ENCODE measurements at places on chromosomes 4 and X.

GRCh38 chrX:49257074-49257790, 7.3 kb downstream of the FOXP3 start:
- DNase-seq: no peak

DNA sequence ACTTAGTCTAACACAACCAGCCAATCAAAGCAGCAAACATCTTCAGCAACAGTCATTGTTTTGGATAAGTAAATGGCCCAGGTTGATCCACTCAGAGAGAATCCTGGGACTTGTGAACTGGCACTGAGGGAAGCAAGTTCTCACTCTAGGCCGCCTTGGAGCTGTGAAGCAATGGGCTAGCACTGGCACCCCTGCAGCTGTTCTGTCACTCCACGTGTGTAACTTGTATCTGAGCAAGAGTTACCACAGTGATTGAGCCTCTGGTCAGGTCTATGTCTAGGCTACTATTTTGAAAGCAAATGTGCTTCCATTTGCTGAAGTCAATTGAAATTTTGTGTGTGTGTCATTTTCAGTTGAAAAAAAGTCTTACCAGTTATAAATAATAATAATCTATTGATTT, 57.2 kb upstream of the HS3ST1 start:
- no peak for DNase-seq

GRCh38 chrX:68992821-68993397, 164.1 kb downstream of the EFNB1 start:
- DNase-seq: no peak

- no peak for DNase-seq
Observed at GRCh38 chr4:175459571-175459970, 352.5 kb downstream of the GPM6A start.

DNA sequence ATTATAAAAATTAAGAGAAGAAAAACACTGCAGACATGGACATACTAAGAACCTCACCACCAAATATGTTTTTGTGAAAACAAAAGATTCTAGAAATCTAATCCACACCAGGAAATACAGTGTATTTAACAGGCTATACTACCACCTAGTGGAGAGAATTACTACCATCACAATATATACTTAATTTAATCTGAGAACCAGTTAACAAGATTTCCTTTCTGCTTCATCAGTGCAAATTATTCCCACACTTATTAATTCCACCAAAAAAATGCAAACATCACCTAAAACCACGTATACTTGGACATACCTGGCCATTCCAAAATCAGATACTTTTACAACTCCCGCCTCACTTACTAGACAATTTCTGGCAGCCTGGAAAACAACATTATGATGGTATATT, 7.0 kb upstream of the TXK start:
- no peak for DNase-seq

GRCh38 chr4:153257991-153258390, 53.7 kb downstream of the TRIM2 start:
- DNase-seq: no peak

GRCh38 chr4:139973015-139973414, 181.0 kb downstream of the MAML3 start:
- no peak for DNase-seq

GRCh38 chrX:79330022-79330421, 37.1 kb downstream of the ITM2A start:
- DNase-seq: no peak

- DNase-seq: no peak
Observed at GRCh38 chr4:47084795-47085194, 53.4 kb downstream of the GABRB1 start.

- no peak for DNase-seq
Observed at GRCh38 chr4:108622022-108622421, 1.6 kb downstream of the RPL34 start.

GRCh38 chrX:23855569-23855968, 52.2 kb downstream of the APOO start:
- no peak for DNase-seq

- DNase-seq: no peak
Observed at GRCh38 chr4:85756938-85757337, 282.0 kb downstream of the ARHGAP24 start.

- DNase-seq: no peak
Observed at GRCh38 chr4:52956691-52957090, 94.6 kb downstream of the RASL11B start.

- DNase-seq: no peak
Observed at GRCh38 chr4:15753081-15753480, 25.0 kb upstream of the CD38 start.

DNA sequence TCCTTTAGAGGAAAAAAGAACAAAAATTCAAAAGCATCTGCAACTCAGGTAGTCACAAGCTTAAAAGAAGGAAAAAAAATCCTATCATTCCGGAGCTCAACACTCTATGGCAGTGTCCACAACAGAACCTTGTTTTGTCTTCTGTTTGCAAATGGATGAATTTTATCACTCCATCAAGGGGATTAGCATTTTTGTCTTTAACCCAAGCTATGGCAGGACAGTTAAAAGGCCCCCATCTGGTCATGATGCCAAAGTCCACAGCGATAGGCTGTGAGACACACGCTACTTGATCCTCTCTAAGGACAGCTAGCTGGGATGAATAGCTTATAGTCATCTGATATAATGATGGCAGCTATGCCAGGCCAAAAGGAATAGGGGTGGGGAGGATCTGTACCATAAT, 16.6 kb downstream of the AMER1 start:
- DNase-seq: no peak

DNA sequence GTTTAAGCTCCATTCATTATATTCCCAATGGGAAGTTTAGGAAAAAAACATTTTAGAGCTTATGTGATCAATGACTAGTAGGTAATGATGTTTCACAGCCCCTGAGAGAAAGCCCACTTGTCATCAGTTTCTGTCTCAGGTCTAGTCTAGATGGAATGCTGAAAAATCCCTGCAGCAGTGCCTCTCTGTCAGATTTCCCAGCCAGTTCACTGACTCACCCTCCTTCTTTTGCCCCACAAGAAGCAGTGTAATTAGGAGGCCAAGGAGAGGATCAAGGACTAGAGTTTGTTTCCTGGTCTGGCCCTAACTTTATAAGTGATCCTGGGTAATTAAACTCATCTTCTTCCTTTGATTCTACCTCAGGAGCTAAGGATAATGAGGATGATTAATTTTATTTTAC, 118.7 kb upstream of the ANXA3 start:
- no peak for DNase-seq

DNA sequence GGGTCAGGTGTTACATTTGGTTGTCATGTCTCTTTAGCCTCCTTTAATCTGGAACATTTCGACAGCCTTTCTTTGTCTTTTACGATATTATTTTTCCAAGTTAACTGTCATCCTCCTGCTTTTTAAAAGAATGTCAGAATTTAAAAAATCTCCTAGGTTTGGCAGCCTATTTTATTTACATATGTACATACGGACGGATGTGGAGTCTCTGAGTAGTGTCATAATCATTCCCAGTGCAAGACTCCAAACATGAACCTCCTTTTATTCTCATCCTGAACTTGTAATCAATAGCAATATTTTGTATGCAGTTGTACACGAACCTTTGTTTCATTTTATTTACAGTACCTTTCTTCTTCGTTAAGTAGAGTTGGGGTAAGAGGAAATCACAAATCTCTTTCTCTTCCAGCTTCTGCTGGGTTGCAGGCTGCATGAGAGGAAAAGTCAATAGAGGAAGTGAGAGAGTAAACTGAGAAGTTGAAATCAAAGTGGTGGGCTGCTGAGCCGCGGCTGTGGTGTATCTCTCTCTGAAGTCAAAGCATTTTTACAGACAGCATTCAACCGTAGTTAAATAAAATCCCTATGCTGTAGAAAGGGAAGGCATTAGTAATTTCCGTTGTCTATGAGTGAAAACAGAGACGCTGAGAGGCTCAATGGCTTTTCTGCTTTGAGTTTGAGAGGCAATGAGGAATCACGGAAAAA, 53.9 kb upstream of the RPS6KA3 start:
- DNase-seq: no peak

DNA sequence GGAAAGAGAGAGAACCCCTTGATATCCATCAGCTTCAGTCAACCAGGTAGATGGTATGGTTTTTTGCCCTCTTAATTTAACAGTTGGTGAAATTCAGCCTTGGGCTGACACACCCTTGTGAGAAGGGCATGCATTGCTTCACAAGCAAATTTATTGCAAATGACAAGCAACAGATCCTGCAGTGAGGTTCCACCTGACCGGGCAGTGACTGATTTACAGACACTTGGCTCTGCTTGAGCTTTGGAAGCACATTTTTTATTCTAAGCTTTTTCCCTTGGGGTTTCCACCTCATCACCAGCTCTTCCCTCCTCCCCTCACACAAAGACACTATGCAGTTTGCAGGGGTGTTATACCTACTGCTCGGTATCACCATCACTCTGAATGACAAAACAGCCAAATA, 28.3 kb upstream of the SERTM2 start:
- no peak for DNase-seq

- DNase-seq: no peak
Observed at GRCh38 chr4:130825284-130825683, 1729.3 kb downstream of the C4orf33 start.

DNA sequence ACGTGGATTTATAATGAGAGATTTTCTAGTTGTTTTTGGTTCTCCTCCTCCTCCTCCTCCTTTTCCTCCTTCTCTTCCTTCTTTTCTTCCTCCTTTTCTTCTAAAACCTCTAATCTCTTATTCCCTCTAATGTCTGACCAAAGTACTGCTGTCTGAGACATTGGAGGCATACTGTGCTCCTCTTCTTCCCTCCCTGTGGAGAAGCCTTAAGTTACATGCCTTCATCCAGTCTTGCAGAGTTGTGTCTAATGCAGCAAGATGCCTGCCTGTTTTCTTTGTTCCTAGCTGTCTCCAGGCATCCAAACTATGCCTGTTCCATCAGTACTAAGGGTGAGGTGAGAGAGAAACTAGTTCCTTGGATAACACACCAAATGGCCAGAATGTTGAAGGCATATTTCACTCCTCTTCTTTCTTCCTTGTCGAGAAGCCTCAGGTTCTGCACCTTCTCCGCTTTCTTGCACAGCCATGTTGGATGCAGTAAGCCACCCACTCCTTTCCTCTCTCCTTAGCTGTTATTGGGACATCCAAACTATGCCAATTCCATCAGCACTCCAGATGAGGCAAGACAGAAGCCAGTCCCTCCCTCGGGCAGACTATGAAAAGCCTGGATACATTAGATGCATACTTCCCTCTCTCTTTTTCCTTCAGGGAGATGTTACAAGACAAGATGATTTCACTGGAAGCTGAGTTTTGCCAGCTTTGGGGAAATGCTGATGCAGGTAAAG, 285.7 kb upstream of the TRAM1L1 start:
- DNase-seq: no peak

DNA sequence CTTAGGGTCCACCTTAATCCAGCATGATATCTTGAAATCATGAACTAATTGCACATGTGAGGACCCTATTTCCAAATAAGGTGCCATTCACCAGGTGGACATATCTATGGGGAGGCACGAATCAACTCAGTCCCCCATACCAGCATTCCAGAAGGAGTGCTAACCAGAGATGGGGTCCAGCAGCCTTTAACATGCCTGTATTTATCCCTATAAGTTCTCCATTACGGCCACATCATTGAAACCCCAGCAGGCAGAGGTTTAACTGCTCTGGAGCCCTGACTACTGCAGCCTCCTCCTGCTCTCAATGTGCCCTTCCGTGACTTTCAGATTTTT, 3.2 kb upstream of the ASMTL start:
- no peak for DNase-seq

DNA sequence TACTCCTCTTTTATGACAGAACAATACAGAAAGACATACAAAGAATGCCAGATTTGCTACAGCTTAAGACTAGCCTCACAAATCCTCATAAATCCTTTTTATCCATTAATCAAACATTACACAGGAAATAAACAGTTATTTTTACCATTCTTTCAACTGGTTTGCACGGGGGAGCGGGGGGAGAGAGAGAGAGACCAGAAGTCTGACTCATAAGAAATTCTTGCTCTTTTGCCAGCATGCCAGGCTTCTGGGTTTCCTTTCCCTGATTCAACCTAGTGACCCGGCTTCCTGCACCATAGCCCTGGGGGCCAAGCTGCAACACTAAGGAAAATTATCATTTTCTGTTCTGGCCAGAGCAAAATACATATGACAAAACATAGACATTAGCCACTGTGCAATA, 6.8 kb upstream of the RRAGB start:
- no peak for DNase-seq

DNA sequence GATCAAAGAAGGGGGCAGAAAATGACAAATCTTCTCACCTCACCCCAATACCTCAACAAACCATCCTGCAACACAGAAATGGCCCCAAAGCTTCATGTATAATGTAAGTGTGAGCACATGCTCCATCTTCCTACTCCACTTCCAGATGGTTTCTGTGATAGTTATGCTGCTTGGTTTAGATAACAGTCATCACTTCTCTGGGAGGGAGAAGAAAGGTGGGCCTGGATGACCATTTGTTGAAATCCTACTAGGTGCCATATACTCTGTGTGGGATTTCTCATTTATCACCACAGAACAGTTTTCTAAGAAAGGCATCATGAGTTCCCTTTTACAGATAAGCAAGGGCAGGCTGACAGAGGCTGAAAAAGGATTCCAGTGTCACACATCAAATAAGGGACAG, 31.3 kb upstream of the NXF3 start:
- DNase-seq: no peak

DNA sequence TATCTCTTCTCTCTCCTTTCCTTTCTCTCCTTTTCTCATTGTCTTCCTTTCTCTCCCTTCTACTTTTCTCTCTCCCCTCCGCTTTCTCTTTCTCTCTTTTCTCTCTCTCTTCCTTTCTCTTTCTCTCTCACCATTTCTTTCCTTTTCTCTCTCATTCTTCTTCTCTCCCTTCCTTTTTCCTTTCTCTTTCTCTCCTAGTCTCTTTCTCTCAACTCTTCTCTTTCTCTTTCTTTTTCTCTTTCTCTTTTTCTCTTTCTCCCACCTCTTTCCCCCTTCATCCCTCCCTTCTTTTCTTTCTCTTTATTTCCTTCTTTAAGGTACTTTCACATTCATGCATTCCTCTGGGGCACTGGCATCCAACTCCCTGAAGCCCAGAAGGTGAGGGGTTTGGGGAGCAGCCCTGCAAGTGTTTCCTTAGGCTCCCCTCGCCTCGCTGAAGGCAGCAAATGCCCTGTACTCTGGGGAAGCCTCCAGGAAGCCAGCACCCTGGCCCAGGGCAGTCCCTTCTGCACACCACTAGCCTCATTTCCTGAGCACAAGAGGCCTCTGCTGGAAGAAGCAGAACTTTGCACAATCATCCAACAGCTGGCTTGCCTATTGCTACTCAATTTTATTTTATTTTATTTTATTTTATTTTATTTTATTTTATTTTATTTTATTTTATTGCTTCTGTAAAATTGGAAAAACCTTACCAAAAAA, 124.2 kb downstream of the NFKB1 start:
- no peak for DNase-seq

DNA sequence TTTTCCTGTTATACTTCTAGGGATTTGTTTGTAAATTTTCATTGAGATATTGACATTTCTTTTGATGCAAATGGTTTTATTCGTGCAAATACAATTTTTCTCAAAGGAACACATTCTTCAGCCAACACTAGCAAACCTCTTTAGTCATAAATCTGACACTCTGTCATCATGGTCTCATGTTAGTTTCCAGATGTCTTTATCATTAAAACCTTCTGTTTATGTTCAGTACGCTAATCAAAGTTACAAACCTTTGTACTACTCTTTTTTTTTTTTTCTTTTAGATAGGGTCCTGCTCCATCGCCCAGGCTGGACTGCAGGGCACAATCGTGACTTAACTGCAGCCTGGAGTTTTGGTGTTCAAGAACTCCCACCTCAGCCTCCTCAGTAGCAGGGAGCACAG, 7.1 kb downstream of the SLC25A31 start:
- no peak for DNase-seq

Data from C1 segment of cervical spinal cord (tissue), 14 donors.